ENCODE measurements at places on chromosomes 2 and 18.

GRCh38 chr2:132252191-132252893 is 90.6 kb upstream of the ANKRD30BL start:
- no peak for DNase-seq

GRCh38 chr2:55418512-55419232 is 984 bp downstream of the CCDC88A start:
- DNase-seq = no peak

DNA sequence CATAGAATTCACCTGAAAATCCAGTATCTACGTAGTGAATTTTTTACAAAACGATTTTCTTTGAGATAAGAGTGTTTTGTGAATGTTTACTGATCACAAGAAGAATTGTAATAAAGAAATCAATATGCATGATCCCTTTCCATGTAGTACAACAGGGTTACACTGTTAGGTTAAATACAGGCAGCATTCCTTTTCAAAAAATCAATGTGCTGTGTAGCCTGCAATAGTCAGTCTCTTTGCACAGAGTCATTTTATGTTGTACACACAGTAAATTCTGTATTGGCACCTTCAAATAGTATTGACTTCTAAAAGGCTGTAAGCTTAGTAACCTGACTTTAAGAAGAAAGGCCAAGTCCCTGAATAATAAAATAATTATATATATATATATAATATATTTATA is 63.3 kb downstream of the ZNF407 start:
- no peak for DNase-seq

DNA sequence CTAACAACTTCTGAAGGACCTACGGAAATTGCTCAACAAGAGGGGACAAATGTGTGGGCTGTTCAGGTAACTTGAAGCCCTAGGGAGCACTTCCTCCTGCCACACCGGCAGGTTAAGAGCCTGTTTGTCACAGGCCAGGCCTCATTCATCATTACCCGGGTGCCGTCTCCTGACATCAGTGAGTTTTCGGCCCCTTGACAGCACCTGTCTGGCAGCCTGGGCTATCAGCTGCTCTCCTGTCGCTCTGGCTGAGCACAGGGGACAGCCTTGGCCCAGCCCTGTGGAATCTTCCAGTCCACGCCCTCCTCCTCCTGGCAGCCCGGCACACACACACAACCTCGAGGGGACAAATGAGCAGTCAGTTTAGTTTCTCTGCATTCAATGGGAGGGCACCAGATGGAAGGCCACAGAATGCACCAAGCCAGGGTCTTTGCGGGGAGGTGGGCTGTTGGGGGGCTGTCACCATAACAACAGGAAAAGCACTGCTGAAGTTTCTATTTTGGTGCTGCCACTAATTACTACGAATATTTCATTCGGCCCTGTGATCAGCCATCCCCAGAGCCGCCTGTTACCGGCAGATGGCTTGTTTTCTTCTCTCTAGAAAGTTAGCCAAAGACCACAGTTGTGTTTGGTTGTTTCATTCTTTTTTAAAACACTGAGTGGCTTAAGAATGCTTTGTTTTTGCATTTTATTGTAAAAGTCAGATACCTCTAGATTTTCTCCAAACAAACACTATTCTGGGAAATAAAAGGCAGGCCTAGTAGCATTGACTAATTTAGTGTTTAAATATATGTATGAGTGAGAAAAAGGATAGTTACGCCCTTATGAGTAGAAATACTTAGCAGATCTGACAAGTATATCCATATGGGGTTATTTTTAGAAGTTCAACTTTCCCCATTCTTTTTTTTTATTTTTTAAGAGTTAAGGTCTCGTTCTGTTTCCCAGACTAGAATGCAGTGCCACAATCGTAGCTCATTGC is 189.9 kb upstream of the NDUFV2 start:
- no peak for DNase-seq

DNA sequence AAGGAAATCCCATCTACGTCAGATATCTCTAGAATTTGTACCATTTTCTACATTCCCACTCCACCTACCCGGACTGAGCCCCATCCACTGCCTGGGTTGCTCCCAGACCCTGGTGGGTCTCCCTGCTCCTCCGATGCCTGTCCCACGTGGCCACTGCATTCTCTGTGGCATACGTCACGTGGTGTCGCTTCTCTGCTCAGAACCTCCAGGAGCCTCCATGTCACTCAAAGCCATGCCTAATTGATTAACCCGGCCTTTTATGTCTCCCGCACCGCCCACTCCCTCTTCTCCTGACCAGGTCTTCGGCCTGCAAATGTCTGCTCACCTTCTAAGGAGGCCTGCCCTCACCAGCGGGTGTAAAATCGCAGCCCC is 176.6 kb downstream of the HDAC4 start:
- no peak for DNase-seq

GRCh38 chr2:213751446-213751845 is 467.2 kb downstream of the SPAG16 start:
- DNase-seq = no peak

DNA sequence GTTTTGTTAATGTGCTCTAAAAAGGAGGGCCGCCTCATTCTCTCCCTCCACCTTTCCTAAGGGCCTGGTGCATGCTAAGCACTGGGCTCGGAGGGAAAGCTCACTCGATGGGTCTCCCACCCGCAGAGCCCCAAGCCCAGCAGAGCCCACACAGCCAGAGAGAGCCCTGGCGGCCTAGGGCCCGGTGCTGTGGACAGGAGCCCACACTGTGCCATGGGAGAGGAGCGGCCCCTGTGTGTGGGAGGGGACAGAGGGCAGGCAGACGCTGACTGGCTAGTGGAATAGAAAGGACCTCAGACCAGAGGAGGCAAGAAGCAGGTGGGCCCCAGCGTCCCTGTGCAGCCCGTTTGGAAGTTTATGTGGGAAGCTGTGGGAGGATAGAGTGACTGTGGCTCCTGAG is 49.4 kb upstream of the KCNF1 start:
- no peak for DNase-seq

GRCh38 chr2:10231551-10232085 is 71.1 kb upstream of the HPCAL1 start:
- no peak for DNase-seq

GRCh38 chr18:47981830-47982229 is 51.4 kb upstream of the SMAD2 start:
- no peak for DNase-seq

DNA sequence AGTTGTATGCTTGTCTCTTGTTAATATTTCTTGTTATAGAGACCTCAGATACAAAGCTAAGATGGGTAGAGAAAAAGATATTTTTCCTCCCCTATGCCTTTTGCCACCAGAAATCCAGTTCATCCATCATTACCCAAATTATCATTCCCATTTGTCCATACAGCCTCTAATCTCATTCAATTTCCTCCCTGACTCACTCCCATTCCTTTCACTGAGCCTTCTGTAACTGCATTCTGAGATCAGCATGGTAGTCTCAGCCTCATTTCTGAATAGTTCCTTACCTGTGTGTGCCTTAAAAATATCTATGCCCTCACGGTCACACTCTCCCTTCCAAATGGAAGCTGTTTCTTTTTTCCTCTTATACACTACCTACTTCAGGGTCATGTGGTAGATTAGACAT is 15.7 kb upstream of the PIK3C3 start:
- DNase-seq = no peak

- DNase-seq = no peak
Measured at GRCh38 chr2:62495761-62496160, 10.2 kb downstream of the TMEM17 start.

DNA sequence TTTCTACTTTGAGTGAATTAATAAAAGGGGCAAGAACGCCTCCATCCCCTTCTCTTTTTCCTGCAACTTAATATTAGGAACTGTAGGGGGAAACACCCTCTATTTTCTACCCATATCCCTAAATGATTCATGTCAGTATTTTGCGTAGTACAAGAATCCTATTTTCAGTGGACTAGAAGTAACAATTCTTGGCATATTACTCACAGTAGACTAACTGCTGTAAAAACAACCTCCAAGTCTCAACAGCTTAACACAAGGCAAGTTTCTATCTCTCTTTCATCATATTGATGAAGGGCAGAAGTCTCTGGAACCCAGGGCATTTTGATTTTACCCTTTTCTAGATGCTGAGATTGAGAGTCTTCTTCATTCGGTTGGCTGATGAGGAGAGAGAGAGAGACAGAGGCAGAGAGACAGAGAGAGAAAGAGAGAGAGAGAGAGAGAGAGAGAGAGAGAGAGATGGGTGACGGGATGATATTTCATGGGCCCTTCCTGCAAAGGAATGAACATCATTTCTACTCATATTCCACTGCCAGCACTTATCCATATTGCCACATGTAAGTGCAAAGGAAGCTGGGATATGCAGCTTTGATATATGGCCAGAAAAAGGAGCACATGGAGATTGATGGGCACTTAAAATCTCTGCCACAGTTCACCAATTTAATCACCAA is 481.6 kb downstream of the LPIN1 start:
- DNase-seq = no peak

DNA sequence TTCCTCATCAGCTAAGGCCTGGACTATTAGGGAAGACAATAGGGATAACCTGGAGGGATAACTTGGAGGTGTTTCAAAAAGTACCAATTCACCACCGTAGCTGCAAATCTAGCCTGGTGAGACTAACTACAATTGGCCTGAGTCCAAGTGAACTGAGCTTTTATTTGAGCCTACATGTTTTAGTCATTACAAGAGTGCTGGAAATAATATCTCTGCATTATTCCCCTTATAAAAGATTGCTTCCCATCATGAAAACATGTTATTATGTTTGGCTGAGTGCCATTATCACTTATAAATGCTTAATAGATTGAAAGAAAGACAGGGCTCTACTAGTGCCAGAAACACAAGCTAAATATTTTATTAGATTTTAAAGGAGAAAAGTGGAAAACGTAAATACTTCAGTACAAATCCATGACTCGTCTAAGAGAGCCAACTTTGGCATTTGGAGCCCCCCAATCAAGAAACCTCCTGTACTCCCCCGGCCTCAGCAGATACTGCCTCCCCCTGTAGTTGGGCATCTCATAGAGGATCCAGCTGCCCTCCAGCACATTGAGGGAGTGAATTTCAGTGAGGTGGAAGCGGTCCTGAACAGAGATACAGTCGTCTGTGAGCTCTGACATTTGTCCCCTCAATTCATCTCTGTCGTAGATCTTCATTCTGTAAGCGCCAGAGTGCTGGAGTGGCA is 3.6 kb downstream of the CRYGB start:
- no peak for DNase-seq

DNA sequence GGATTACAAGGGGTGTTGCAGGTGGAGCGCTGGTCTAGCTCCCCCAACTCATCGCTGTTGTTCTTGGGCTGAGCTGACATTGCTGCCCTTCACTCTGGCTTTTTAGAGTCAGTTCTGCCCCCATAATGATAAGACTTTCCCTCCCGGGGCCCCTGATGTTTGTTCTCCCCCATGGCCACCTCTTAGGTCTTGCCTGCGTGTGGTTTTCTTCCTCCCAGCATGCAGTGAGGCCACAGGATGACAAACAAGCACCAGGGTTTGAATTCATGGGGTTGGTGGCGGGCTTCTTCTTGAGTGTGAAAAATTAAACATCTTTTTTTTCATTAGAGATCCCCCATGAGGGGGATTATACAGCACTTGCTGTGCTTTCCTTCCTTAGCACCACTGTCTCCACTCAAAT is 74.1 kb downstream of the CTAGE1 start:
- no peak for DNase-seq

DNA sequence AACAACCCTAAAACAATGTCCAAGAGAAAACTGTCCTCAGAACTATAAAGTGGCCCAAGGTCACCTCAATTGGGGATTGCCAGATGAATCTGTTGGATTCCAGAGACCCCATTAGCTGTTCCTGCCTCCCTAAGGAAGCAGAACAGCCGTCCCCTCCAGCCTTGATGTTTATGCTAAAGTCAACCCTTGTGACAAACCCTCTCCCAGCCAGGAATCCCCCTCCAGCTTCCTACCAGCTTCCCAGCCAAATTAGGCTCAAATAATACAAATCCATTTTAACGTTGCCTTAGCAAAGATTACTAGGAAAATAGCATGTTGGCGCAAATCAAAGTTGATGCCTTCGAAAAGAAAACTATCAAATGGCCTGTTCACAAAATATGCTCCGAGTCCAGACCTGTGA is 105.7 kb upstream of the DAPL1 start:
- DNase-seq = no peak

GRCh38 chr2:16135913-16136310 is 195.6 kb downstream of the MYCN start:
- DNase-seq = no peak

DNA sequence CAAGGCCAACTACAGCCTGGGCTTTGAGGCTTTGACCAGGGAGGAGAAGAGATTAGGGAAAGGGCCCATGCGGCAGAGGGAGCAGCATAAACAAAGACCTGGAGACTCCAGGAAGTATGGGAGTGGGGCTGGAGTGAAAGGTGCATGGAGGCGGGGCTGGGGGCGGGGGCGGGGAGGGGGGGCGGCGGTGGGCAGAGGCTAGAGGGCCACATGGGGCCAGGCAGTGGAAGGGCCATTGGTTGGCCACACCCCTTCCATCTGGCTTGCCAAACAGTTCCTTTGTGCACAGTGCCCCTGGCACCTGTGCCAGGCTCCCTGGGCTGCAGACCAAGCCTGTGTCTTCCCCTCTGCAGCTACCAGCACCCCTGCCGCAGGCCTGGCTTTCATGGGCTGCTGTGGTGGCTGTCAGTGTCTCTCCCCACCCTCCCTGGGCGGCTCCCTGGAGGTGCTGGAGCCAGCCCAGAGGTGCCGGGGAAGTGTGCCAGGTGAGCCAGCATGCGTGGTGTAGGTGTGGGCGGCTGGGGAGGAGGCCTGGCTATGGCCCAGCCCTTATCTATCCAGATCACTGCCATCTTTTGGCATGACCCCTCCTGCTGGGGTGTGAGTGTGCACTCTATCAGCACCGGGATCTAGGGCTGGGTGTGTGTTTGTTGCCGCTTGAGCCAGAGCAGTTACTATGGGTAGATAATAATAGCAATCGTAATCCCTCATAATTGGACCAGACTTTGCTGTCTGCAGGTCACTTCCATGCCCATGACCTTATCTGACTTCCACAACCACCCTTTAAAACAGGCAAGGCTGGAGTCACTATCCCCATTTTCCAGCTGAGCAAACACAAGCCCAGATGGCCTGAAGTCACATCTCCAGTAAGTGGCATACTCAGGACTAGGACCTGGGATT is 30.5 kb downstream of the DNMT3A start:
- DNase-seq = no peak

DNA sequence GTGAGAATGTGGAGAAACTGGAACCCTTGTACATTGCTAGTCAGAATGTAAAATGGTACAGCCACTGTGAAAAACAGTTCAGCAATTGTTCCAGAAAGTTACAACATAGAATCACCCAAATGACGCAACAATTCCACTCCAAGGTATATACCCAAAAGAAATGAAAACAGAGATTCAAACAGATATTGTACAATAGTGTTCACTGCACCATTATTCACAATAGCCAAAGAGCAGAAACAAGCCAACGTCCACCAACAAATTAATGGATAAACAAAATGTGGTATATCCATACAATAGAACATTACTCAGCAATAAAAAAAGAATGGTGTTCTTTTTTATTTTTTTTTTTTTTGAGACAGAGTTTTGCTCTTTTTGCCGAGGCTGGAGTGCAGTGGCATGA is 10.9 kb downstream of the CLASP1 start:
- DNase-seq = no peak

- DNase-seq = no peak
Measured at GRCh38 chr2:100793982-100794381, 26.0 kb upstream of the NPAS2 start.

- DNase-seq = no peak
Measured at GRCh38 chr18:77108001-77108692, 24.4 kb downstream of the MBP start.

All from iPS DF 6.9 (cell line).